ENCODE measurements at places on chromosomes 2 and 18.

- DNase-seq = no peak
Observed at GRCh38 chr18:72208920-72209676, 335.0 kb downstream of the CBLN2 start.

DNA sequence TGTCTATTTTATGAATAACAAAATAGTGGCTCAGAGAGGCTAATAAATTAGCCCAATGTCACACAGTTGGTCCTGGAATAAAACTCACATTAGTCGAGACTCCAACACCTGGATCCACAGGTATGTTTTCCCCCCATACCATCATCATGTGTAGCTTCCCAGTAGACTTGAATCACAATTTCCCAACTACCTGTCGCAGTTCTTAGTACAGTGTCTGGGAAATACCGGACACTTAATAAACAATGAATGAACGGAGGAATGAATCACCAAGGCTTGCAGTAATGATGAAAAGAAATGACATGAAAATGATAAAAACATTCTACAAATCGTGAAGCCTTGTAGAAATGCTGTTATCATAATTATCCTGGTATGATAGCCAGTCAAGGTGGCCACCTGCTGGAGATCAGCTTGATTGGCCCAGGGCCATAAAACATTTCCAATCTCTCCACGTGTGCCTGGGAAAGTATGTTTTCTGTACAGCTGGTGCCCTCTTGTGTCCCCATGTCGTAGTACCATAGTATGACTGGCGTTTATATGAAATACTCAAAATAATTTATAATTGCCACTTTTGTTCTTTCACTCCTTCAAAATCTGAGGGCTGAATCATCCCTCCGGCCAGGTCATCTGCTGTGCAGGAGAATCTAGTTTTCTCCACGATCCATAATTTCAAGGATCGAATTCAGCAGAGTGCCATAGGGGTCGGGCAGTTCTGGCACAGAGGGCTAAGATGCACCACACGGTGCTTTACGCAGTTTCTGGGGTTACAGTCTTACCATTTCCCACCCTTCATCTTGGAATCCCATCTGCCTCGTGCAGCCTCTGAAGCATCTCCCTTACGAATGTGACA is 95.4 kb downstream of the LAMA1 start:
- DNase-seq = no peak

- no peak for DNase-seq
Observed at GRCh38 chr2:120066800-120067547, 54.1 kb downstream of the EPB41L5 start.

GRCh38 chr18:59021500-59021899 is 118.2 kb upstream of the SEC11C start:
- DNase-seq = no peak

GRCh38 chr2:216671791-216672343 is 23.5 kb downstream of the IGFBP5 start:
- DNase-seq = no peak

DNA sequence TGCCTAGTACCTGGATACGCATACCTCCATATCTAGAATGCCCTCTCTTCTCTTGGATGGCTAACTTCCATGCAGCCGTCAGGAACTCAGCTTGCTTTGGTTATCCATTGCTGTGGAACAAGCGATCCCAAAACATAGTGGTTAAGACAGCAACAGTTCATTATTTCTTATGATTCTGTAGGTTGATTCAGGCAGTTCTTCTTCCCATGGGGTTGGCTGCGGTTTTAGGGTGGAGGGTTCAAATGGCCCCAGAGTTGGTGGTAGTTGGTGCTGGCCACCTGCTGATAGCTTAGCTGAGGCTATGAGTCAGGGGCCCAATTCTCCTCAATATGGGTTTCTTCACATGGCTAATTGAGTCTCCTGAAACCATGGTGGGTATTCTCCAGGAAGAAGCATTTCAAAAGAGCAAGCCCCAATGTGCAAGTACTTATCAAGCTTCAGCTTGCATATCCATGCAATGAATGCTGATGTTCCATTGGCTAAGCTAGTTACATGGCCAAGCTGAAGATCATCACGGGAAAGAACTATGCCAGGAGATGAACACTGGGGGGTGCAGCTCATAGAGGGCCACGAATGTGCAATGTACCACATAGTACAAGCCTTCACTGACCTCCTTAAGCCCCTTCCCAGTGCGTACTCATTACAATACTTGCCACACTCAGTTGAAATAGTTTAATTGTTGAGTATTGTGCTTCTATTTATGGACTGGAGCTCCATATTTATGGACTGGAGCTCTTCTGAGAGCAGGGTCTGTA is 10.0 kb upstream of the RHOB start:
- DNase-seq = no peak

- no peak for DNase-seq
Observed at GRCh38 chr2:181281206-181281832, 175.9 kb upstream of the ITGA4 start.

Measured in activated CD8-positive, alpha-beta memory T cell treated with anti-CD3 and anti-CD28 coated beads for 1 hour (primary cell).